Motor neuron (in vitro differentiated cells): ENCODE measurements at places on chromosomes 4 and X.

- ATAC-seq: no peak
Observed at GRCh38 chr4:38871593-38871992, 4.0 kb downstream of the FAM114A1 start.

GRCh38 chr4:80229128-80229527, 31.8 kb downstream of the PRDM8 start:
- ATAC-seq: no peak

- ATAC-seq: no peak
Observed at GRCh38 chrX:84729809-84730208, 227.6 kb upstream of the HDX start.

DNA sequence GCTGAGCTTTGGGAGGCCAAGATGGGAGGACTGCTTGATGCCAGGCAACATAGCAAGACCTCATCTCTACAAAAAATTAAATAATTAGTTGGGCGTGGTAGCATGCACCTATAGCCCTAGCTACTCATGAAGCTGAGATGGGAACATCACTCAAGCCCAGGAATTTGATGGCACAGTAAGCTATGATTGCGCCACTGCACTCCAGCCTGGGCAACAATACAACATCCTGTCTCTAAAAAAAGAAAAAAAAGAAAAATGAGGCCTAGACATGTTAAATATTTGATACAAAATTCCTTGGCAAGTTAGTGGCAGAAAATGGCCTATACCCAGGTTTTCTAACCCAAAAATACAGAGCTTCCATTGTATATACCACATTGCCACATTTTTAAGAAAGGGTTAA, 88.1 kb upstream of the MAB21L2 start:
- no peak for ATAC-seq

GRCh38 chrX:6456196-6456595, 78.7 kb downstream of the VCX3A start:
- ATAC-seq: no peak
